ENCODE measurements at places on chromosomes 5 and 9.

DNA sequence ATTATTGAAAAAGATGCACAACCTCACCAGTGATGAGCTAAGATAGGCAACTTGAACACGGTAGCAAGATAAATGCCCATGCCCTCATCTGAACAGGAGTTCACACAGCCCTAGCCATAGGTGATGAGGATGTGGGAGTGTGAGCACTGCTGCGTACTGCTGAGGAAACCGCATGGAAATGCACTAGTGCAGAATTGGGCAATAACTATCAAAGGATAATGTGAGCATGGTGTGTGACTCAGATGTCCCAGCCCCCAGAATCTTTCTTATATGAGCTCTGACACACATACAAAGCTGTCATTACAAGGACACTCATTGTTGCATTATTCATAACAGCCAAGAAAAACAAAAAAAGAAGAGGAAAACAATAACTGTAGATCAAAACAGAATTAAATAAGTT lies 521.2 kb downstream of the IRX1 start:
- DNase-seq, result no peak

GRCh38 chr5:122102825-122103224 lies 24.8 kb upstream of the LOX start:
- DNase-seq, result no peak

DNA sequence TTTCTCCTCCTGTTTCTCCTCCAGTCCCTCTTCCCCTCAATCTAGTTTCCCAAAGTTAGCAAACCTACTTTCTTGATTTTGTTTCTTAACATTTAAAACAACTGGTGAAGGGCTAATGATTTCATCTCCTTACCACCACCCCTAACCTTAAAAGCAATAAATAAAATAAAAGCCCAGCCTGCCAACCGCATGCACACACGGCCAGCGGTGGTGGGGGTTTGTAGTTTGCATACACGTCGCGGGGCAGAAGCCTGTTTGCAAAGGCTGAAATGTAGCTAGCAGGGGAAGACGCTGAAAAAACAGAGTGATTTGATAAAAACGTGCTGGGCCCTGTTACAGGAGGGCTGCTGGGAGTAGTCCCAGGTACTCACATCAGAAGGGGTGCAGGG lies 1.9 kb upstream of the DMRT2 start:
- no peak for DNase-seq

DNA sequence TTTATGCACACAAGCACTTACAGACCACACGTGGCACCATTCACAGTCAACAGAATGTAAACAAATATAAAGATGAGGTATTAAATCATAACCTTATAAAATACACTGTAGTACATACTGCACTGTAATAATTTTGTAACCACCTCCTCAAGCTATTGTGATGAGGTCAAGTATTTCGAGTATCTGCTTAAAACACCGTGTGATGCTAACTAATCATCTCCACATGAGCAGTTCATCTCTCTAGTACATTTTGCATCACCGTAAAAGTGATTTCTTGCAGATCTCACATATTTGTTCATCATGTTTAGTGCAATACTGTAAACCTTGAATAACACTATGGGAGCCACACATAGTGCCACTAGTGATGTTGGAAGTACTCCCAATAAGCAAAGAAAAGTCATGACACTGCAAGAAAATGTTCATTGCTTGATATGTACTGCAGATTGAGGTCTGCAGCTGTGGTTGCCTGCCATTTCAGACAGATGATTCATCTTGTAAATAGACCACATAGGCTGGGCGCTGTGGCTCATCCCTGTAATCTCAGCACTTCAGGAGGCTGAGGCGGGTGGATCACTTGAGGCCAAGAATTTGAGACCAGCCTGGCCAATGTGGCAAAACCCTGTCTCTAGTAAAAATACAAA lies 44.3 kb downstream of the FOXB2 start:
- DNase-seq, result no peak

DNA sequence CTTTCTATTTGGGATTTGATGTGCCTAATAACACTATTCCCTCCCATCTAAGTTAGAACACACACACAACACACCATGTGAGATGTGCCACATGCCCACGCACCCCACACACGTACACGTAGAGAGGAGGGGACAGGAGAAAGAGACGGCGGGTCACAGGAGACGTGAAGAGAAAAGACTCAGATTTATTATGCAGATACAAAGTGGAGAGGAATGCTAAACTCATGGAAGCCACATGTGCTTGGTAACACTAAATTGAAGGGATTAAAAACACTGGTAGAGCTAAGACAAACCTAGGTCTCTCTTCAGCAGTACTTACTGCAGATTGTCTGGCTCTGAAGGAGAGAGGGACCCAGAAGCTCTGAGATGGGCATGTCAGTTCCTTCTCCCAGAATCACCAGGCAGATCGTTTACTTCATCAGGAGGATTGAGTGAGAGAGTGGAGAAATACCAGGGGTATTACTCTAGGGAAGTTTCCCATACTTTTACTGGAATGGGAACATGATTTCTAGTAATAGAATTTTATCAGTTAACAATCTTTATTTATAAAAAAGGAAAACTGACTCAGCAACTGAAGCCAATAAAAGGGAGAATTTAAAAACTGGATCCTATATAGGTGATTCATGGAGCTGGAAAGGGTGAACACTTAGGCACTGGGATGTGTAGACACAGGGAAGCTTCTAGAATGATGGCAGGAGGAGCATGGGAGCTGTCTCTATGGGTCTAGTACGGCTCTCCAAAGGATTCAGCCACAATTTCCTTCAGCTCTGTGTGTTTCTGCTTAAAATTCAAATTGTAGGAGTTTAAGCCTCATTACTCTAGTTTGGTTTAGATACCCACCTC lies 139.4 kb downstream of the MACIR start:
- DNase-seq, result no peak

DNA sequence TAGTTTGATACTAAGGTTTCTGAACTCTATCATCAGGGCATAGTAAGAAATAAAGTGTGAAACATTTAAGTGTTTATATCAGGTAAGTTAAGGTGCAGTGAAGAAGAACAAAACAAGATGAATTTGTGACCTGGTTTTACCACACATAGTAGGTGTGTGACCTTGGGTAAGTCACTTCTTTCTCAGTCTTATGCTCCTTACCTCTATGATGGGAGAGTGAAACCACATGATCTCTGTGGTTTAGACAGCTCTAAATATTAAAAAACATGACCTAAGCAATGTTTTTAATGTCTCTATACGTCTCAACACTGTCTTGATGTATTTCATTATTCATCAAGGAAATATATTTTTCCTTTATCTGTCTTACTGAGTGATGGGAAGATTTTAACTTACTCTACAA lies 629.6 kb upstream of the DMAC1 start:
- no peak for DNase-seq

DNA sequence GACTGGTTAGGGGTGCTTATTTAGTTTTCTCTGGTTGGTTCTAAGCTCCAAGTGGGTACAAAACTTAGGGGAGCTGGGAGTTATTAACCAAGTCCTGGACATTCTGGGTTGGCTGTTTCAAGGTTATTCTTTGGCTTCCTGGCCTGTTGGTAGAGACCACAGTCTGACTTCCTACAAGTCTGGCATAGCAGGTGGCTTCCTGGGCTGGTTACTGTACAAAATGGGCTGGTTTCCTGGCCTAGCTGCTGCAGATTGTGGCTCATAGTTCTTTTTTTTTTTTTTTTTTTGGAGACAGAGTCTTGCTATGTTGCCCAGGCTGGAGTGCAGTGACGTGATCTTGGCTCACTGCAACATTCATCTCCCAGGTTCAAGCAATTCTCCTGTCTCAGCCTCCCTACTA lies 46.3 kb upstream of the BARHL1 start:
- no peak for DNase-seq

DNA sequence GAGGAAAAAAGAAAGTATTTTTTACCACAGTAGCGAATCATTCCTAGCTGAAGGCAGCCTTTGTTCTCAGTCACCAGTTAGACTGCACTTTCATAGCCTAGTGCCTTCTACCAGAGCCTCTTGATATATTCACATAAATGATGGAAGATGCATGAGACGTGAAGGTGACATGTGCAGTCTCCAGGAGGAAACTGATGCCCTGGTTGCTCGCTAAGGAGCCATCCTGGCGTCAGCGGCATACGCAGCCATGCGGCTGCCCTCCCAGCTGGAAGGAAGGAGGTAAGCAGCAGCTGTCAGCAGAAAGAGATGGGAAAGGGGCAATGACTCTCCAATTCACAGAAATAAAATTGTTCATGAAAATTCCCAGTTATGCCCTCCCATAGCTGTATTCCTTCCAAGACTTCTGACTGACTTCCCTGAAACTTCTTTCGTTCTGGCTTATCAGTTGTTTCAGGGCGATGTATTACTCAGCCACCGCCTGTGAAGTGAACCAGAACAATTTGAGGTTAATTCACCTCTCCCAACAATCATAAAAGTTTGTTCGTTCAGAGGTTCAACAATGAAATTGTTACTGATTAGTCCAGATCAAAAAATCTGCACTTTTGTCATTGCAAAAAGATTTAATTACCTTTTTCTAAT lies 331.2 kb downstream of the NR2F1-AS1 start:
- no peak for DNase-seq

GRCh38 chr5:38719916-38720315 lies 125.9 kb upstream of the OSMR start:
- no peak for DNase-seq

DNA sequence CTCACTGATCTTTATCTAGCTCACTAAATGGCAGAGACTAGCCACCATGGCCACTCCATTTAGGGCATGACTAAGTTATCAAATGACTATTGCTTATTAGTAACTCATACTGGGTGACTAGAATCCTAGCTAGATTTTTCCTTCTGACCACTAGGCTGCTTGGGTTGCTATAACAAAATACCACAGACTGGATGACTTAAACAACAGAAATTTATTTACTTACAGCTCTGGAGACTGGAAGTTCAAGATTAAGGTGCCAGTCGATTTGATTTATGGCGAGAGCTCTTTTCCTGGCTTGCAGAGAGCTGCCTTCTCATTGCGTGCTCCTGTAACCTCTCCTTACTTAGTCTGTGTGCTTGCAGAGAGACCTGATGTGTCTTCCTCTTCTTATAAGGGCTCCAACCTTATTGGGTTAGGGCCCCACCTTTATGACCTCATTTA lies 55.0 kb upstream of the APC start:
- DNase-seq, result no peak

DNA sequence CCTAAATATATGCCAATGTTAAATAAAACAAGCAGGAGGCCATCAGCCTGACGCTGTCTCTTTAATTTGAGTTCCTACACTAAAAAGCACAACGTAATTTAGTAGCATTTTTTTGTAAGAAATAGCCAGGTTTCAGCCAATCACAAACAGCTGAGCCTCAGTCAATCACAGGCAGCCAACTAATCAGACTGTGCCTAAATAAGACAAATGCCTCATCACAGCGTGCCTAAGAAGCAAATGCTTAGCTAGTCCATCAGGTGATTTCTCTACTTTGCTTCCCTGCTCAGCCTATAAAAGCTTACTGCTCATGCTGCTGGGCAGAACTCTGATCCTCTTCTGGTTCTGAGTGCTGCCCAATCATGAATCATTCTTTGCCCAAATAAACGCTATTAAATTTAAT lies 38.3 kb upstream of the RORB start:
- no peak for DNase-seq

DNA sequence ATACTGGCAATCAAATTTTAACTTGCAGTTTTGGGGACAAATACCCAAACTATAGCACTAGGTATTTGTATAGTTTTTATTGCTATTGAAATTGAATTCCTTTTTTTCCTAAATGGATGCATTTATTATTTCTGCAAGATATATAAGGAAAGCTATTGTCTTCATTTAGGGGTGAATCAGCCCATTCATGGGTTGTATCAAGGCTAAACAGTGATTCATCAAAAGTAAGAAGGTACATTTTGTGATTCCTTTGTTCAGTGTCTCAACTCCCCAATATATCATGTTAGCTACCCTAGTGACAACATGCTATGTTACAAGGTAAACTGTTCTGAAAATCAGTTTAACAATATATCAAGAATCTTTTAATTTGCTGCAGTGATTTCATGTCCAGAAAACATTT lies 185.7 kb downstream of the PLK2 start:
- DNase-seq, result no peak

DNA sequence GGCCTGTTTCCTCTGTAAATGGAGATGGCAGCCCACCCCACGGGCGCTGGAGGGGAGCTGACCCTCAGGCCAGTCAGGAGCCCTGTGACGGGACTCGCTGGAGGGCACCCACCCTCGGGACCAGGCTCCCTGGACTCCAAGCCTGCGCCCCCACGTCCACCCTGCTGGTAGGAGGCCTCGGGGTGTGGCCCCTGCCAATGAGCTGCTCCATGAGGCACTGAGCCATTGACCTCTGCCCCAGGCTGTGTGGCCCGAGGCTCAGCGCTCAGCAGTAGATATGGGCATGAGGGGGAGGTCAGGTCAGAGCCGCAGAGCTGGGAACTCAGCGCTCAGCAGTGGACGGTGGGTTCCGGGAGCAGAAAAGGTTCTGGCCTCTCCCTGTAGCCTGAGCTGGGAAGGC lies 52.3 kb upstream of the EGFL7 start:
- no peak for DNase-seq

All from T-helper 9 cell (primary cell).